ENCODE measurements at places on chromosomes 2 and 18.

- H3K4me1 ChIP-seq: no peaks in the 10 kb centered on the region
- no peak overlapping the region for H3K27ac ChIP-seq
- H3K36me3 ChIP-seq: peaks cover 23% of the 10 kb centered on the region
- no peaks in the 10 kb centered on the region for H3K27me3 ChIP-seq
- no peak overlapping the region for H3K4me3 ChIP-seq
- no peak for DNase-seq
These were observed 35.4 kb downstream of the CAB39 start for GRCh38 chr2:230748087-230748486.

- H3K36me3 ChIP-seq: no peaks in the 10 kb centered on the region
- H3K27ac ChIP-seq: no peak overlapping the region
- no peaks in the 10 kb centered on the region for H3K4me1 ChIP-seq
- H3K4me3 ChIP-seq: no peak overlapping the region
These were observed 308.6 kb downstream of the TGIF1 start for GRCh38 chr18:3758531-3758930.

DNA sequence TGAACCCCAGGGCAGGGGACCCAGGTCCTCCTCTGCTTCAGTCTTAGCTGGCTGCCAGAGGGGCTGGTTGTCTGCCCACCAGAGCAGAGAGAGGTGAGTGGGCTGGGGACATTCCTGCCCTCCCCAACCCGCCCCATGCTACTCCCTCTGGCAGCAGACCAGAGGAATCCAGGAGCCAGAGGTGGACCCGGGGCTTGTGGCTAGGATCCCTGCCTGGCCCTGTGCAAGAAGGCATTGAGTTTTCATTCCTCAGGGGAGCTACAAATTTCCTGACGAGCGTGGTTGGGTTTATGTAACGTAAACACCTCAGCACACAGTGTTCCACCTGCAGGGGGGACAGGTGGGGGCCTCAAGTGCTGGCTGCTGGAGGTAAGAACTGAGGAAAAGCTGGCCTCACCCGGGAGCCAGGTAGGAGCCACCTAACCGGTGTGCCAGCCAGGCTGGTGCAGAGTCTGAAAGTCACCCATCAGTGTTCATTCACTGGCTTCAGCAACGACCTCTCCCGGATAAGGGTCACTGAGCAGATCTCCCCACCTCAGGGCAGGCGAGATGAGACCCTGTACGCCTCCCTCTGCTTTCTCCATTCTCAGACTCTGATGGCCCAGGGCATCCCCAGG lies 246.8 kb downstream of the DYSF start:
- H3K36me3 ChIP-seq: no peaks in the 10 kb centered on the region
- no peaks in the 10 kb centered on the region for H3K27me3 ChIP-seq
- H3K4me3 ChIP-seq: no peak overlapping the region
- DNase-seq: no peak
- no peaks in the 10 kb centered on the region for H3K4me1 ChIP-seq
- H3K27ac ChIP-seq: no peak overlapping the region

DNA sequence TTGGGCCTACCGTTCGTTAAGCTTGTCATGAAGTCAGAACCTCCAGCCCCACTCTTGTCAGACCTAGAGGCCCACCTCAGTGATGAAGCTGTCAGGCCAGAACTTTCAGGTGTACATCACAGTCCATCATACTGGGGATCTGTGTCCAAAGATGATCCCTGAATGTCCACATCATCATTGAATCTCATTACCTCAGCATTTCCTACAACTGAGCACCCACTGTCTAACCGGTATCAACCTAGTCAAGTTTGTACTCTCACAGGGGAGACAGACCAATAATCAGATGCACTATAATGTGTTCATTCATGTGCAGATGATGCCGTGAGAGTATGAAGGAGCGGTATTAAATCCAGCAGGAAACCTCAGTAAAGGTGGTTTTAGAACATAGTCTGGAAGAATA lies 36.3 kb upstream of the EHBP1 start:
- no peak overlapping the region for H3K27ac ChIP-seq
- no peak for DNase-seq
- H3K27me3 ChIP-seq: no peaks in the 10 kb centered on the region

DNA sequence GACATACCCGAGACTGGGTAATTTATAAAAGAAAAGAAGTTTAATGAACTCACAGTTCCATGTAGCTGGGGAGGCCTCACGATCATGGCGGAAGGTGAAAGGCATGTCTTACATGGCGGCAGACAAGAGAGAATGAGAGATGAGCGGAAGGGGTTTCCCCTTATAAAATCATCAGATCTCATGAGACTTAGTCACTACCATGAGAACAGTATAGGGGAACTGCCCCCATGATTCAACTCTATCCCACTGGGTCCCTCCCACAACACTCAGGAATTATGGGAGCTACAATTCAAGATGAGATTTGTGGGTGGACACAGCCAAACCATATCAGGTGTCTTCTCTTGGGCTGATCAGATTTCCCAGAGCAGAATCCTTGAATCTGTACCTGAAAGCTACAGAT lies 617.3 kb upstream of the ID2 start:
- H3K4me3 ChIP-seq: no peak overlapping the region
- no peak overlapping the region for H3K27ac ChIP-seq
- no peaks in the 10 kb centered on the region for H3K4me1 ChIP-seq

- DNase-seq: no peak
- no peak overlapping the region for H3K27ac ChIP-seq
- no peaks in the 10 kb centered on the region for H3K4me1 ChIP-seq
- H3K36me3 ChIP-seq: no peaks in the 10 kb centered on the region
- H3K4me3 ChIP-seq: no peak overlapping the region
These were observed 83.8 kb upstream of the CCDC150 start for GRCh38 chr2:196555726-196556125.

GRCh38 chr18:48898521-48898920 lies 52.2 kb downstream of the SMAD7 start:
- DNase-seq: no peak
- H3K27me3 ChIP-seq: no peaks in the 10 kb centered on the region
- H3K27ac ChIP-seq: no peak overlapping the region
- H3K4me1 ChIP-seq: no peaks in the 10 kb centered on the region

- no peaks in the 10 kb centered on the region for H3K36me3 ChIP-seq
- no peaks in the 10 kb centered on the region for H3K27me3 ChIP-seq
- no peak for DNase-seq
- H3K4me1 ChIP-seq: peaks cover 12% of the 10 kb centered on the region
- H3K4me3 ChIP-seq: no peak overlapping the region
These were observed 200.8 kb upstream of the STON1 start for GRCh38 chr2:48328942-48329723.

DNA sequence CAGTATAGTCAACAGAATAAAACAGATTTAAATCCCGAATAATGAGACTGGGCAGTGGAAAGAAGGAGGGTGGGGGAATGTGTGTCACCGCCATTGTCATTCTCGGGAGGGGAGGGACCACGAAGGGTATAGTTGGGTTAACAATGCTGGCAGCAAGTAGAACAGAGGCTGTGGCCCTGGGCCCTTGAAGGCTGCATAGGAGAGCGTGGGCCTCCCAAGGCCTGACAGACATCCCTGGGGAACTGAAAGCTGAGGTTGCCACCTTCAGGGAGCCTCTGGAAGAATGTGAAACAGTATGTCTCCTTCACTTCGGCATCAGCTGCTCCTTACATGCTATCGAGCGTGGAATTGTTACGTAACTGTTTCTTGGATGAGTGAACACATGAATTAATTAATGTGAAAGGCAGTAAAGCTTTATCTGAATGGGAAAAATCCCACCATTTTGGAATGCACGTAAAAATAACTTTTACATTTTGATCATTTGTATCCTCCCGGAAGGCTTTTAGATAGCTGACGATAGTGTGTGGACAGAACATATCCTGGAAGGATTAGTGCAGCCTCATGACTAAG lies 92.8 kb upstream of the TTC39C start:
- no peak for DNase-seq
- no peak overlapping the region for H3K27ac ChIP-seq
- H3K4me3 ChIP-seq: no peak overlapping the region
- H3K4me1 ChIP-seq: peaks cover 8% of the 10 kb centered on the region
- no peaks in the 10 kb centered on the region for H3K27me3 ChIP-seq
- H3K36me3 ChIP-seq: no peaks in the 10 kb centered on the region

GRCh38 chr2:119753930-119754321 lies 5.8 kb upstream of the PTPN4 start:
- no peak overlapping the region for H3K4me3 ChIP-seq
- H3K36me3 ChIP-seq: no peaks in the 10 kb centered on the region
- peaks cover 4% of the 10 kb centered on the region for H3K4me1 ChIP-seq

DNA sequence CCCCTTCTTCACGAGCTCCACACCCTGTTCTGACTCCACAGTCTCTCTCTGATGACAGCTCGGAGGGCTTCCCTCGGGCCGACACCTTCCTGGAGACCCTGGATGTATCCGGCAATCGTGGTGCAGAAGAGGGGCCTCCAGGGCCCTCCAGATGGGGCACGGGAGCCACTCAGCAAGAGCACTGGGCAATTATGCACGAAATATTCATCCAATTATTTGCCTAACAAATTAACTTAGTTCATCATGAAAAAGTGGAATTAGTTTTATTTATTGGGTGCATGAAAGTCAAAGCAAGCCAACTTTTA lies 277.3 kb upstream of the HDAC4 start:
- H3K4me1 ChIP-seq: no peaks in the 10 kb centered on the region
- H3K36me3 ChIP-seq: no peaks in the 10 kb centered on the region
- H3K27ac ChIP-seq: no peak overlapping the region
- no peak for DNase-seq

GRCh38 chr2:150631236-150631821 lies 143.9 kb upstream of the RND3 start:
- H3K27ac ChIP-seq: no peak overlapping the region
- no peak overlapping the region for H3K4me3 ChIP-seq
- no peaks in the 10 kb centered on the region for H3K4me1 ChIP-seq
- H3K36me3 ChIP-seq: no peaks in the 10 kb centered on the region

DNA sequence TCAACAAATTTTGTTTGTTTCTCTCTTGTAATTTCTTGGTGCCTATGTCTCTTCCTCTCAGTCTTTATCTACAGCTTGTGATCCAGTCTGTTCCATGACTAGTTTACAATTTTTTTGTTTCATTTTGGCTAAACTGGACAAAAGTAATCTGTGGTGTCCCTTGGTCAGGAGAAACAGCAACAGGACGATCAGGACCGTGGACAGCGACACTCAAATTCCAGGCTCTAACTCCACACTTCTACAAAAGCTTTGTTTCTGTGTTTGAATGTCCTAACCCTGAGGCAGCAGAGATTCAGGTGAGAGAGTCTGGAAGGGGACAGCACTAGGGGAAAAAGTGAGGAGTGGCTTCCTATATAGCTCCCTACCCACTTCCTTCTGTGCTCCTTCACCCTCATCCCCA lies 593.3 kb upstream of the FANCL start:
- H3K36me3 ChIP-seq: no peaks in the 10 kb centered on the region
- no peak overlapping the region for H3K27ac ChIP-seq
- peak; percentile 39 for DNase-seq
- no peaks in the 10 kb centered on the region for H3K27me3 ChIP-seq
- H3K4me3 ChIP-seq: no peak overlapping the region

DNA sequence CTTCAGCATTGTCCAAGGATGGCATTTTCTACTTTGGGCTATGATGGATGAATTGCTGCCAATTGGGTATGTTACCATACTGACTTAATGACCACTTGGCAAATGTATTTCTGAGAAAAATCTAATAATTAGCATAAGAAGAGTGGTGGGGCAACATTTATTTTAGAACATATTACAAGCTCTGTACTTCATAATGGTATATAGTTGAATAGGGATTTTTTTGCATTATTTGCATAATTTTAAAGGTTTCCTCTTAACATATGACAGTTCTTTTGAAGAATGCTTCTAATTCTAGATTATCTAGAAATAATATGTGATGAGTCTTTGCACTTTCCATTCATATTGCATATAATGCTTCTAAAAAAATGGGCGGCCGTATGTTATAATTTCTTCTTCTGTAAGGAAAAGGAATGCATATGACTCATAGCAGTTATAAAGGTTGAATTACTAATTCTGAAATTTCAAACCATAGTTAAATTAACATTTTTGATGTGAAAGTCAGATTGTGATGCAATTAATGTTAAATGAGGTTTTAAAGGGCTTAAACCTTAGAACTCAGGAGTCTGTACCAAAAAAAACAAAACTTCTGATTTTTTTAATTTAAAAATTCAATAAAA lies 1652.3 kb upstream of the SLC39A10 start:
- H3K4me3 ChIP-seq: no peak overlapping the region
- no peak for DNase-seq
- H3K4me1 ChIP-seq: no peaks in the 10 kb centered on the region
- no peak overlapping the region for H3K27ac ChIP-seq
- no peaks in the 10 kb centered on the region for H3K27me3 ChIP-seq
- H3K36me3 ChIP-seq: no peaks in the 10 kb centered on the region

DNA sequence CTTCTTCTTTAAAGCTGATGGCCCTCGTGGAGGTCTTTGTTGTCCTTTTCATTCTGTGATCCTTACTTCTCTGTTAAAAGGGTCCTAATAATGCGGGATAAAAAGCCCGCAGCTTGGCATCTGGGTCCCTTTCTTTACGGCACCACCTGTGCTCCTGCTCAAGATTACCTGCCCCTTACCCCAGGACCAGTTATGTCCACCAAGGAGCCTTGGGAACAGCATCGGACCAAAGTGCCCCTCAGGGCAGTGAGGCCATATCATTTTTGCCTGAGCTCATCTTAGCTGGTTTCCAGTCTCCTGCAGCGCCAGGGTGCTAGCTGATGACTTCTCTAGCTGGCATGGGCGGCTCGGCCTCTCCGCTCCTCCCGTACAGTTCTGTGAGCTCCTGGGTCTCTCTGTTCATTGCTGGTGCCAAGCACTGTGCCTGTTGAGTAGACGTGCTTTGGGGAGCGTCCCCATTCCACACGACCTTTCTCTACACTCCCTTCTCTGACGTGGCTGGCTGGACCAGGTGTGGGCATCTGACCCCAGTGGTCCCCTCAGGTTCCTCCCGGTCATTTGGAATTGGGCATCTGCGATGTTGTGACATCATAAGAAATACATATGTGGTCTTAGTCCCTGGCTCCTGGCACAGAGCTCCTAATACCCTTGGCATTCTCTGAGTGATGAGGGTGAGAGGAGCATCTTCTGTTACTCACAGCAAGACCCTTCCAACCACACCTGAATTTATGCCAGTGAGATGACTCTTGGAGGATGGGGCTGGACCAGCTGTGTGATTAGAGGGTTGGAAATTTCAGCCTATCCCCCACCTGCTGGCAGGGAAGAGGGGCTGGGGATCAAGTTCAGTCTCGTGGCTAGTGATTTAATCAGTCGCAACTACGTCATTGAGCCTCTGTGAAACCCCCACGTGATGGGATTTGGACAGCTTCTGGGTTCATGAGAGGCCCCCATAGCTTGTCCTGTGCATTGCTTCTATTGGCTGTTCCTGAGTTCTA lies 134.2 kb upstream of the HS6ST1 start:
- peak; percentile 2 for DNase-seq
- H3K27me3 ChIP-seq: no peaks in the 10 kb centered on the region
- H3K36me3 ChIP-seq: no peaks in the 10 kb centered on the region
- H3K4me3 ChIP-seq: no peak overlapping the region
- no peak overlapping the region for H3K27ac ChIP-seq
- H3K4me1 ChIP-seq: no peaks in the 10 kb centered on the region

- H3K36me3 ChIP-seq: peaks cover 83% of the 10 kb centered on the region
- H3K27ac ChIP-seq: no peak overlapping the region
These were observed 46.8 kb downstream of the EPG5 start for GRCh38 chr18:45920367-45920766.

GRCh38 chr18:62037989-62038778 lies 145.4 kb upstream of the RNF152 start:
- no peak overlapping the region for H3K4me3 ChIP-seq
- DNase-seq: no peak

All from DND-41 (cell line).